ENCODE measurements at places on chromosomes 3 and 15.

DNA sequence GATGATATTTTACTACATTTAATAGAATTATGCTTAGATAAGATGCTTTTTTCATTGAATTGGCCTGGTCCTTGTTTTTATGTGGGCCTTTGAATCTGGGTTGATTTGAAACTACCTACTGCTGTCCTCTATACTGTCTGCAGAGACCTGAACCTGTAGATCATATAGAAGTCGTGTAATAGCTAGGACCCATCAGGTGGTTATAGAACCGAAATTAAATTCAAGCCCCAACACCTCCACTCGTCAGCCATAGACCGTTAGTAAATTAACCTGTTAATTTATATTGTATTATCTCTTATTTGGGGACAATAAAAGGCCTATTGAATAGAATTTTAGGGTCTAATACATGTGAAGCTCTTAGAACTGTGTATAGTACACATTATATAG, 108.4 kb downstream of the MBNL1 start:
- DNase-seq: no peak

- DNase-seq: no peak
These were observed 28.9 kb downstream of the CD200R1L start for GRCh38 chr3:112817797-112818196.

GRCh38 chr15:31098953-31099740, 2.4 kb downstream of the TRPM1 start:
- peak; percentile 43 for DNase-seq

DNA sequence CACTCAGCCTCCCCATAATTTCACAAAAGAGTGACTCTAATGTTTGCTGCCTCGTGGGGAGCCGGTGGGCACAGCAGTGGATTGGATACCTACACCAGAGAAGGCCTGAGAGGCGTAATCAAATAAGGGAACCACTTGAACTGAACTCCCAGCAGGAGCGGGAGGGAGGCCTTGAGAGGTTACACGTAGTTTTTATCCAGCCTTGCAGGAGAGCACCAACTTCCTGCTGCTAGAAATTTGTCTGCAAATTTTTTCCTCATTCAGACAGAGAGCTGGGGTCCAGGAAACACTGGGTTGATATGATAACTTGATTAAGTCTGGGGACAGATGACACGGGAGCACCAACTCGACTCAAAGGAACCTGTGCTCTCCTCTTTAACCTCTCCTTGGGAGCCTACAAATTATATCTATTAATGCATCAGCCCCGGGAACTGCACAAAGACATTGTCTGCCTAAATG, 69.8 kb downstream of the HES1 start:
- DNase-seq: peak; percentile 47

GRCh38 chr3:177490626-177491025, 293.3 kb upstream of the TBL1XR1 start:
- DNase-seq: no peak

- peak; percentile 29 for DNase-seq
These were observed 36.0 kb downstream of the TSPAN3 start for GRCh38 chr15:77034695-77035489.

DNA sequence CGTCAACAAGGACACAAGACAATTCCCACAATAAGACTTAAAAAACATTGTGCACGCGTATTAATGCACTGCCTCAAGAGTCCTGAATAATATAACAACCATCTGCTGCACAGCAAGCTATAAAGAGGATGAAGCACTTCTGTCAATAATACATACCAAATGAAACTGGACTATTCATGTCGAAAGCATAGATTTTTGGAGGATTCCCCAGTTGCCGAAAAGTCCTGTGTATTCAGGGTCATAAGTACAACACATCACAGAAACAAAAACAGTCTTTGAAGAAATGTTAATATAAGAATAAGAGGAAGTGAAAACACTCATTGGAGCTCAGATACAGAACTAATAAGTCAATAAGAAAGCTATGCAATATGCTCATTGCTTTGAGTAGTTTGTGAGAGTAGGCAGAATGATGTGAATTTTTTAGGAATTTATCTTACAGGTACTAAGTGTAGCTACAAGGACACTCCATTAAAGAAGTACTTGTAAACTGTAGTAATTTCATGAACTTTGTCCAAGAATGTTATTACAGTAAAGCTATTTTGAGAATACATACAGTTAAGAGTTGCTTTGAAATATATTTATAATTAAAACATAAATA, 31.6 kb downstream of the CBLB start:
- no peak for DNase-seq

- no peak for DNase-seq
These were observed 334.6 kb upstream of the ATP10A start for GRCh38 chr15:26197719-26198118.

GRCh38 chr3:187242435-187242834, 45.1 kb downstream of the RTP1 start:
- no peak for DNase-seq

All from fibroblast of skin of scalp (primary cell).